ENCODE measurements at places on chromosomes 1 and 21.

- no peak for DNase-seq
These were observed 102.5 kb upstream of the KAZN start for GRCh38 chr1:14495996-14496395.

GRCh38 chr1:165354739-165355138 lies 1.8 kb downstream of the LMX1A start:
- no peak for DNase-seq

- DNase-seq, result no peak
These were observed 25.7 kb downstream of the LDLRAD1 start for GRCh38 chr1:53992085-53992874.

- DNase-seq, result no peak
These were observed 43.7 kb downstream of the TP53BP2 start for GRCh38 chr1:223802032-223802431.

- DNase-seq, result no peak
These were observed 18.8 kb downstream of the KYAT3 start for GRCh38 chr1:88973520-88974137.

- DNase-seq, result no peak
These were observed 5.8 kb downstream of the HAO2 start for GRCh38 chr1:119374208-119374874.

DNA sequence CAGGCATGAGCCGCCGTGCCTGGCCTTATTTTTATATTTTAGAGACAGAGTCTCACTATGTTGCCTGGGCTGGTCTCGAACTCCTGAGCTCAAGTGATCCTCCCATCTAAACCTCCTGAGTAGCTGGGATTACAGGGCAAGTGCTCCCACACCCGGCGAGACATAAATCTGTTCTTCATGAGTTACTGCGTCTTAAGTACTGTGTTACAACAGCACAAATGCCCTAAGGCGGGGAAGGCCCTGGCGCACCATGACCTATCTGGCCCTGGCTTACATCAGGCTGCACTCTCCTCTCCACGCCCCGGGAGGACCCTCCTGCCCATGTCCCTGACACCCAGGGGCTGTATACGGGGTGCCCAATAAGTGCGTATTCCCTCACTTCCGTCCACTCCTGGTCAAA lies 4.3 kb downstream of the GPR153 start:
- DNase-seq, result no peak

DNA sequence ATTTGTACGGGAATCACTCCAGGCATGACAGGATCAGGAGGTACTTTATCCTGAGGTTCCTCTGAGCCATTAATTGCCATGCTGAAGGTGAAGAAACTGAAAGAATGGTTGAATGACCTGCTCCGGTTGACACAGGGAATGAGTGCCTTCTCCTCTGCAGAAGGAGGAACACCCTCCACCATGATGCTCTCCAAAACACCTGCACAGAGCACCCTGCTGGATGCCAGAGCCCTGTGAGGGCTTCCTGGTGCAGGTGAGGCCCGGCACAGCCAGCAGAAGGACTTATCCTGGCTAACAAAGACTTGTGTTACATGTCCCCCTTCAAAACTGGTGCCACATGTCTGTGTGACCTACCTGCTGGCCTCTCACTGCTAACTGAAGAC lies 14.3 kb upstream of the LBR start:
- no peak for DNase-seq

DNA sequence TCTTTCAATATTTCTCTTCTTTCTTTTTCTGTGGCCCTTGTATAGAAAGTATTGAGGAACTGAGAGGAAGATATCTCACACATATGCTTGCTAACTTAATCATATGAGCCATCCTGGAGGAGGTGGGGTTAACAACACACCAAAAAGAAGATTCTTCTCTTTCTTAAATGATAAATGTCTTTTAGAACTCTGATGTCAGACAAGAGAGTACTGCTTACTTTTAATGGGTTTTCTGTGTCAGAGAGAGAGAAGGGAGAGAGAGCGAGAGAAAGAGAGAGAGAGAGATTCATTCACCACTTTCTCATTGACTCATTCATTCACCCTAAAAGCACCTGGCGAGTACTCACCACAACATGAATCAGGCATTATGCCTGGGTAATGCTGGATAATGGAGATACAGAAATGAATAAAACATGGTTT lies 250.3 kb upstream of the SGIP1 start:
- DNase-seq, result no peak

- no peak for DNase-seq
These were observed 758 bp upstream of the CNTN2 start for GRCh38 chr1:205041998-205042910.

DNA sequence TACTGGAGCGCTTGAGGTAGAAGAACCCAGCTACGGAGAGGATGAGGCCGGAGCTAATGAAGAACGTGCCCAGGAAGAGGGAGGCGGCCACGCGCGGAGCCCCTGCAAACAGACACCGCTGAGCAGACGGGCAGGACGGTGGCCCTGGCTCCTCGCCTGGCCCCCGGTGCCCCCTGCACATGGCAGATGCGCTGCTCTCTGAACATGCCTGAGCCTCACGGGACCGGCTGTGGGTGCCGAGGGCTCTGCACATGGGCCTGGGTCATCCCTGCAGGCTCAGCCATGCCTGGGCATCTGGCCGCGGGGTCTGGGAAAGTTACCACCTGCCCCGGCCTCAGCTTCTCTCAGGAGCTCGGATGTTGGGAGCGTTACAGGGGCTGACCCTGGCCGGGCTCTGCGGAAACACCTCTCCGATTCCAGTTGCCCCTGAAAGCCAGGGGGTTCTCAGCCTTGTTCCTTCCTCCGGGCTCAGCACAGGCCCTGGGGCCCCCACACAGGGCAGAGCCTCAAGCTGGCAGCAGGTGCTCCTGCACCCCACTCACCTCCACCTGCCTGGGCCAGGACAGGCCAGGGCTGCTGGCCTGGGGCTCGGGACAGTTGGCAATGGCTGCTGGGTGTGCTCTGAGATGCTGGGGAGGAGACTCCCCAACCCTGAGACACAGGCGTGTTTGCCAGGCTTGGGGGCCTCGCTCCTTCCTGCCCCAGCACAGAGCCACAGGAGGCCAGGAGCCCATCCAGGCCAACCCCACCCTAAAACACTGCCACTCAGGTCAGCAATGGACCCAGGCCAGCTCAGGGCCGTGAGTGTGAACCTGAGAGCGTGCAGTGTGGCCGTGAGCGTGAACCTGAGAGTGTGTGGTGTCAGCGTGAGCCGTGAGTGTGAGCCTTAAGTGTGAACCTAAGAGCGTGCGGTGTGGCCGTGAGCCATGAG lies 12.1 kb upstream of the RNF223 start:
- DNase-seq, result no peak

DNA sequence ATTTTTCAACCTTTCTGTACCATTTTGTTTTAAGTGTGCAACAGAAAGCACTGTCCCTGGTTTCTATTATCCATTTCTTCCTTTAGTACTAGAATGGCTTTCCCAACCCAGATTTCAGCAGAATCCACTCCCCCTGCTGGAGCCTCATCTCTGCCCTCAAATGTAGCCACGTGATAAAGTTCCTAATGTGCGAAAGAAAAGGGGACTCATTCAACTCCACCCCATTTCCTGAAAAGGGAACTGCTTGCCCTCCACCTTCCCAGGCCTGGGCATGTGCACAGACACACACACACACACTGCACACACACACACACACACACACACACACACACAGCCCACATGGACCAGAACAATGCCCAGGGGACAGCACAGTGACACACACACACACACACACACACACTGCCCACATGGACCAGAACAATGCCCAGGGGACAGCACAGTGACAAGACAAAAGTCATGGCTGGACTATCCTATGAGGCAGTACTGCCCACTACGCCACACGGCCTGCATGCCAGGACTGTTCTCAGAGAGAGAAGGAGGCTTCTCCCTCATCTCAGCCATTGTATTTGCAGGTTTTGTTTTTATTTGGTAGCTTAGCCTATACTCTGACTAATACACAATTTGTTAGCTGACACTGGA lies 33.2 kb downstream of the PACC1 start:
- DNase-seq, result no peak

DNA sequence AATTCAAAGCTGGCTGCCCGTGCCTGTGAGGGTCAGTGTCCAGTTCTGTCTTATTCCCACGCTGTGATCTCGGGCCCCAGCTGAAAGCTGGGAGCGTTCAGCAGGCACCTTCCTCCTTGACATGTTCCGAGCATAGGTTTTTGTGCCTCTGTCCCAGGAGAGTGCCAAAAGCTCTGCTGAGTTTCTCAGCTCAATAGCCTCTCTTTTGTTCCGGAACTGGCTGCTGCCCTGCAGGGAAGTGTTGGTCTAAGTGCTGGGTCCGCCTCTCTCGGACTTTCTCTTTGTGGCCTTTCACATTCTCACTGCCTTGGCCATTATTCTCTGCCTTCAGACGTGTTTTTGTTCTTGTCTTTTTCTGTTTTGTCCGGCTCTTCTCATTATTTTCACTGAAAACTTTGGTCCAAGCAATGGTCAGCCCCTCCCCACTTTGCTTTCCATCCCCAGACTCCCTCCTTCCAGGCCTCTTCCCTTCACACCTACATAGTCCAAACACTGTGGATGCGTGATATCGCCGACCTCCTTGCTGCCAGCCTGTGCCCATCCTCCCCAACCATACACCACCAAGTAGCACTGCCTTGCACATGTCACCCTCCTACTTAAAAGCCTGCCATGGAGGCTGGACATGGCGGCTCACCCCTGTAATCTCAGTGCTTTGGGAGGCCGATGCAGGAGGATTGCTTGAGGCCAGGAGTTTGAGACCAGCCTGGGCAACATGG lies 233.8 kb downstream of the RHOU start:
- no peak for DNase-seq

DNA sequence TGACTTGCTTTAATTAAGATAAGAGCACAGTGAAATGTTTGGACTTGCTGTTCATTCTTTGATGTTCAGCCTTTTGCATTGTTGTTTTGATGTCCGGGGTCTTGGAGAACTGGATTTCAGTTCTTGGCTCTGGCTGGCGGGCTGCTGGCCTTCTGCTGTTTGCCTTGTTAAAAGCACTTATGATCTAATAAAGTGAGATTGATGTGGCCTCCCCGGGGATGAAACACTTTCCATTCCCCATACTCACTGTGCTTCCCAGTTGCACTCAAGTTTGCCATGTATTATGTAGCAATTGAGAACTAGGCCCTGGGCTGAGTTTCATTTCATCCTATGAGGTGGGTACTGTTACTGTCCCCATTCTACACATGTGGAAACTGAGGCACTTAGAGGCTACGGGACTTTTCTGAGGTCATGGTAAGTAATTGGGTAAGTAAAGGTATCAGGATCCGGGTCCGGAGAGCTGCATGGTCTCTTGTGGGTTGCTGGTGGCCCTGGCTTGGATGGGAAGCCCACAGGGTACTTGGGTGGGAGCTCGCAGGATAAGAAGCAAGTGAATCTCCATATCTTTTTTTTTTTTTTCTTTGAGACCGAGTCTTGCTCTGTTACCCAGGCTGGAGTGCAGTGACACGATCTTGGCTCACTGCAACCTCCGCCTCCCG lies 127.7 kb upstream of the ZBTB40 start:
- no peak for DNase-seq

- no peak for DNase-seq
These were observed 16.4 kb upstream of the CLSTN1 start for GRCh38 chr1:9840176-9840575.

DNA sequence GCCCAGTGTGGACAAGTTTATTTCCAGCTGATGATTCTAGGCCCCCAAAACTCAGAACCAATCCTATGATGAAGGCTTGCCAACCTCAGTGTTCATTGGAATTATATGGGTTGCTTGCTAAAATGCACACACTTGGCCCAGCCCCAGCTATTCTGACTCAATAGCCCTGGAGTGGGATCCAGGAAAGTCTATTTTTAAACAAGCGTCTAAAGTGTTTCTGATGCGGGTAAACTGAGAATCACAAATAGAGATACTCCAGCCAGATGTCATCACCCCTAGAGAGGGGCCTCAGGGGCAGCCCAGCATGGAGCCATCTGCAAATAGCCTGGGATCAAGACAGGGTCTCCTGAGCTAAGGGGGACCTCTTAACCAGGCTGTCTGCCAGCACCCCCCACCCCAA lies 46.0 kb downstream of the PKP1 start:
- DNase-seq, result no peak

DNA sequence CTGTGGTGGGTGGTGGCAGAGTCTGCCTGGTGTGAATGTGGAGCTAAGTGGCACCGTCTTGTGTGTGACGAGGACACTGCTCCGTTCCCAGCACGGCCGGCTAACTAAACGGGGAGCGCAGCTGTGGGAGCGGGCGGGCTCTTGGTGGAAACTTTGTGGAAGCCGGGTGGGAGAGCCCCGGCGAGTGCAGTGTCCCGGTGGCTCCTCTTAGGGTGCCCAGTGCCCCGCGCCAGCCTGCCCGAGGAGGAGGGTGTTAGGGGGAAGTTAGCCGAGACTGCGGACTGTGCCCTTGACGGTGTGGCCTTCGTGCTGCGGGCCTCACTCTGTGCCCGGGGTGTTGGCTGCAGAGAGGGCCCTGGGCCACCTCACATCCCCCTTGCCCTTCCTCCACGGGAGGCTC lies 9.9 kb downstream of the PEX10 start:
- DNase-seq, result no peak

DNA sequence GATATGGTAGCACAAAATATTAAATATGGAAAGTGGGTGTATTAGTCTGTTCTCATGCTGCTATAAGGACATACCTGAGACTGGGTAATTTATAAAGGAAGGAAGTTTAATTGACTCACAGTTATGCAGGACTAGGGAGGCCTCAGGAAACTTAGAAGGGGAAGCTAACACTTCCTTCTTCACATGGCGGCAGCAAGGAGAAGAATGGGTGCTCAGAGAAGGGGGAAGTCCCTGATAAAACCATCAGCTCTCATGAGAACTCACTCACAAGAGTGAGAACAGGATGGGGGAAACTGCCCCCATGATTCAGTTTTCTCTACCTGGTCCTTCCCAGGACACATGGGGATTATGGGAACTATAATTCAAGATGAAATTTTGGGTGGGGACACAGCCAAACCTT lies 15.8 kb upstream of the BACE2 start:
- no peak for DNase-seq

DNA sequence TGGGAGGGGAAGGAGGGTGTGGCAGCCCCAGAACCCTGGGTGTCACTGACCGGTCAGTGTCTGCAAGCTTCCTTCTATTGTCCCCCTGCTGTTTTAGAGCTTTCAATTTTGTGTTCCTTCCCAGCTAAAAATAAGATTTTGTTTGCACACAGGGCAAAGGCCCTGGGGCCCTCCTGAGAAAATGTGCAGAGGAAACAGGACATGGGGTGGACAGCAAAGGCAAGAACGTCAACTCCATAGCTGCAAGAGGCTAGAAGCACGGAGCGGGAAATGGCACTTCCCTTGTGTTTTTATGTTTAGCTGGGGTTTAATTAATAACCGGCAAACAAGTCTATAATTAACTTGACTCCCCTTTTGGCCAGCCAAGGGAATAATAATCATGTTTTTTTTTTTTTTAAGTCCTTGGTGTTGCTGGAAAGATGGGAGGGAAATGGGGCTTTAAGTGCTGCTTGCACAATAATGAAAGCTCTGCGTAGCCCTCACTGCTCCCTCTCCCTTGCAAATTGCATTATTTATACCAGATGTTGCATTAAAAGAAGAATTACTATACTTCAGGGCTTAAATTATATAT lies 261.4 kb upstream of the USP24 start:
- DNase-seq, result no peak

DNA sequence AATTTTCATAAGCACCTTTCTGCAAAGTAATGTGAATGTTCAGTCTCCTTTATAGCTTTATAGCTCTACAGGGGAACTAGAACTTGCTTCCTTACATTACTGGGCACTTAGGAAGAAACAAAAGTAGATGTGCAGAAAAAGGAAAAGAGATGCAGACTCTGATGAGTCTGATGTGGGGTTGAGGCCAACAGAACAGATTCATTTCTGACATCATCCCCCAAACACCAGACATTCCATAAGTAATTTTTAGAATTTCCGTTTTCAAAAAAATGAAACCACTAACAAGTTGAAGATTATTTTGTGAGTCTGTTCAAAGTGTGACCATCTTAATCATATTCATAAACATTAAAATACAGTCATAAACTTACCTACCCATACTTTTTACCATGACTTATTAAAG lies 96.0 kb downstream of the NRIP1 start:
- no peak for DNase-seq
